ENCODE measurements at places on chromosomes 7 and 10.

DNA sequence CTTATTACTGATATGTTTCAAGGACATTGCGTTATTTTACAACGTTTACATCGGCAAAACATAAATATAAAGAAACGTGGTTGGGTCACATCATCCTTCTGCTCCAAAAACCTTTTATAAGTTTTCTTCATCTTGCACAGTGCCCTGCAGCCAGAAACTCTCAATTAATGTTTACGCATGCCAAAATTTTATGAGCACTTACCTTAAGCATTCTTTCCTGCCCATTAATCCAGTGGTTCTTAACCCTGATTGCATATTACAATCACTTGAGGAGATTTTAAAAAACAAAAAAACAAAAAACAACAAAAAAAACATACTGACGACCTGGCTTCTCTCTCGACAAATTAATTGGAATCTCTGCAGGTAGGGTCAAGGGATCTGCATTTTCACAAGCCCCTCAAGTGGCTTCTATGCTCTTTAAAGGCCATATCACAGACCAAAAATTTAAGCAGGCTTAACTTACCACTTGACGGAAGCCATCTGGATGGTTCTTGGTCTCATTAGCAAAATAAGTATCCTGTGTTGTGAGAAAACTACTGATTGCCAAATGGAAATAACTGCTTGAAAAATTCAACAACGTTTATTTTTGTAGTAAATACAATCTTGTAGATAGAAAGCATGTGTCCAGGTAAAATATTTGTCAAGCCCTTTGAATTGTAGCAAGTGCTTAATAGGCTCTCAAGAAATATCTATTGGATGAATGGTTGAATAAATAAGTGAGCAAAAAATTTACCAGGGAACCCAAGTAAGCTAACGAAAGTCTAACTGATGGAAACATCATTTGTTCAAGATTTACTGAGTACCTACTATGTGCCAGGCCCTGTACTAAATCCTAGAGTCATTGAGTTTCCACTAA, 30.9 kb upstream of the SLC16A12 start:
- no peaks in the 10 kb centered on the region for H3K36me3 ChIP-seq
- H3K4me1 ChIP-seq, result no peaks in the 10 kb centered on the region
- H3K27ac ChIP-seq, result no peak overlapping the region
- H3K4me3 ChIP-seq, result no peak overlapping the region

- H3K36me3 ChIP-seq, result no peaks in the 10 kb centered on the region
- no peak for DNase-seq
- no peaks in the 10 kb centered on the region for H3K27me3 ChIP-seq
- no peak overlapping the region for H3K4me3 ChIP-seq
- H3K4me1 ChIP-seq, result no peaks in the 10 kb centered on the region
- H3K27ac ChIP-seq, result no peak overlapping the region
These were observed 124.8 kb downstream of the CPED1 start for GRCh38 chr7:121113288-121113687.

DNA sequence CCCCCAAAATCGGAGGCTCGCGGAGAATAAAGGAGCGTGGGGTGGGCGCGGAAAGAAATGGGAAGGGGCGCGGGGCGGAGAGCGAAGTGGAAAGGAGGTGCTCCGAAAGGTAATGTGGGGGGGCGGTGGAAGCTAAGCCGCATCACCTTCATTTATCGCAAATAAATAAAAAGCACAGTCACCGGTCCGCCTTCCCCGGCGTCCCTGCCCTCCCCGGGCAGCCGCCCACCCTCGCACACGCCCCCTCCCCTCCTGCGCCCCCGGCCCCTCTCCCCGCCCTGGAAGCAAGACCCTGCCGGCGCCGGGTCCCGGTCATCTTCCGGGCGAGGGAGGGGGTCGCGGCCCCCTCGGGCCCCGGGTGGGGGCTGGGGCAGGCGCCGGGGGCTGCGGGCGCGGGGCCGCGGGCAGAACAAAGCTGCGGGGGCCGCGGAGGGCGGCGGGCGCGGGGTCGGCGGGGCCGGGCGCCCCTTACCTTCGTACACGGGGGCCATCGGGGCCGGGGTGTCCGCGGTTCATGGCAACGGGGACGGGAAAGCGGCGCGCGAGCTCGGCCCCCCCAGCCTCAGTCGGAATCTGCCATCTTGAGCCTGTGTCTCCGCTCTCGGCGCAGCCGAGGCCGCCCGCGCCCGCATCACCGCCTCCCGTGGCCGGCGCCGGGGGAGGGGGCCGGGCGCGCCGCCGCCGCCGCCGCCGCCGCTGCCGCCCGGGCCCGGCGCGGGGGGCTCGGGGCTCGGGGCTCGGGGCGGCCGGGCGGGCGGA, 486 bp downstream of the HIPK2 start:
- no peaks in the 10 kb centered on the region for H3K36me3 ChIP-seq
- DNase-seq, result no peak
- no peaks in the 10 kb centered on the region for H3K27me3 ChIP-seq
- peak overlapping the region; percentile 75 for H3K4me3 ChIP-seq
- H3K4me1 ChIP-seq, result peaks cover 18% of the 10 kb centered on the region

DNA sequence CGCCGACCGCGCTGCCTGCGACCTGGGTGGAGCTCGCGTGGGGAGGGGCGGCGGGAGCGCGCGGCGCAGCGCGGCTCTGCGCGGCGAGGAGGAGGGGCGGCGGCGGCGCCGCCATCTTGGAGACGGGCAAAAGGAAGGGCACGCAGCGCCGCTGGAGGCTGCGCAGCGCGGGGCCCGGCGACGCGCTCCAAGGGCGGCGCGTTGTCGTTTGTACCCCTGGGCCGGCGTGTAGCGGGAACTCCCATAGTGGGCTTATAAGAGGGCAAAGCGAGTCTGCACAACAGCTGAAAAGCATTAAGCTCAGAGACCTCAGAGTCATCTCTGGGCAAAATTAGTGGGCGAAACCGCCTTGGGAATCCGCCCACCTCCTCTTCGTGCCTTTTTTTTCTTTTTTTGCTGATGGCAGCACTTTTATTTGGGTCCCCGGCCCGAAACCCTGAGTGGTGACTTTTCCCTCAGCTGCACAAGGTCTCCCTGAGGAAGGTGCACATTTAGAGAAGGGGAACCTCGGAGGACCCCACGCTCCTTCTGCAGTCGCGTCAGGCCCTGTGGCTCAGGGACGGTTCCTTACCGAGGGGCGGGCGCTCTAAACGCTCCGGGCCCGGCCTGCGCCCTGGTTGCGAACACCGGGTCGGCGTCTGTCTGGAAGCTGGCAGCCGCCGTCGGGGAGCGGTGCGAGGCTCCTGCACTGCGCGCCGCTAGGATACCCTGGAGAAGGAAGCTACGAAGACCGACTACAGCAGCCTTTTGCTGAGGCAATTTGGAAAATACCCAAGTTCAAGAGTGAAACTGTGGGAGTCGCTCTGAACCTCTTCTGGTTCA, 428 bp upstream of the MCMBP start:
- H3K27me3 ChIP-seq, result no peaks in the 10 kb centered on the region
- H3K4me1 ChIP-seq, result peaks cover 12% of the 10 kb centered on the region
- DNase-seq, result peak; percentile 27
- no peaks in the 10 kb centered on the region for H3K36me3 ChIP-seq
- peak overlapping the region; percentile 86 for H3K27ac ChIP-seq
- peak overlapping the region; percentile 72 for H3K4me3 ChIP-seq

DNA sequence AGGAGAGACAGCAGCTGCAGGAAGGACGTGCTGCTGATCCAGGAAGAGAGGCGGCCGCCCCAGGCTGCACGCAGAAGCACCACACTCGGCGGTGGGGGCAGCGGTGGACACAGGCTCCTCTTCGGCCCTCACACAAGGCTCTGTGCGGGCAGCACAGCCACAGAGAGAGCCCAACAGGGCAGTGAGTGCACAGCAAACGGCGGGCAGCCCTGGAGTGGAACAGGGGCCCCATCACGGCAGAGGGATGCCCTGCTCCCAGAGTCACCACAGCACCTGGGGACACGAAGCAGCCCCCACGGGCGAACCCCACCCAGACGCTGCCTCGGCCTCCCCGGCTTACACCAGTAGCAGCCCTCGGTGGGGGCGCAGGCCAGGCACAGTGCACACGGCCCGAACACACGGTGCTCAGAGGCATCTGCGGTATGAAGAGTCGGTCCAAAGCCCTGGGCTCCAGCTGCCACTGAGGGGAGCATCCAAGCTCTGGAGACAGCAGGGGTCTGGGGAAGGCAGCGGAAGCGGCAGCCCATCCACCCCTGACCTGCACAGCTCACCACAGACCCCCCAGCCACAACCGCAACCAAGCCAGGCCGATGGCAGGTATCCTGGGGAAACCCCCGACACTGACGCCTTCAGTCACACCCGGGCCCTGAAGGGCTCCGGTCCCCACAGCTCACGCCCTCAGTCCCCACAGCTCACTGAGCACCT, 16.8 kb downstream of the NUDT1 start:
- no peaks in the 10 kb centered on the region for H3K27me3 ChIP-seq
- no peak overlapping the region for H3K4me3 ChIP-seq
- H3K36me3 ChIP-seq, result peaks cover 8% of the 10 kb centered on the region
- H3K27ac ChIP-seq, result no peak overlapping the region
- no peaks in the 10 kb centered on the region for H3K4me1 ChIP-seq

GRCh38 chr7:29494350-29494749, 69.3 kb upstream of the PRR15 start:
- H3K4me3 ChIP-seq, result no peak overlapping the region
- peaks cover 28% of the 10 kb centered on the region for H3K4me1 ChIP-seq
- no peaks in the 10 kb centered on the region for H3K36me3 ChIP-seq

DNA sequence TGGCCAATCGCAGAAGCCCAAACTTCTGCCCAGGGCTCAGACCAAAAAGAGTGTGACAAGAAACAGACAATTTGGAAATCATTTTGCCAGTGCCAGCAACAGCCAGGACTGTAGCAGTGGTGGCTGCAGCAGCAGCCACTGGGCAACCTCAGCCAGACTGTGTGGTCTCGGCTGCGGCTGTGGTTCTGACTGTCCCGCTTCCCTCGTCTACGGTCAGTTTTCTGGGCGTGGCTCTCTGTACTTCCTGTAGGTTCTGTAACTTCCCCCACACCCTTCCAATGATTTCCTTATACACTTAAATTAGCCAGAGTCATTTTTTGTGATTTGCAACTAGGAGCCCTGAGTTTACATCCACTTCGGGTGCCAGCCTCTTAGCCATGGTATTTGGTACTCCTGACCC, 39.9 kb downstream of the CYTH3 start:
- no peaks in the 10 kb centered on the region for H3K36me3 ChIP-seq
- DNase-seq, result no peak
- H3K27ac ChIP-seq, result no peak overlapping the region
- no peaks in the 10 kb centered on the region for H3K27me3 ChIP-seq

DNA sequence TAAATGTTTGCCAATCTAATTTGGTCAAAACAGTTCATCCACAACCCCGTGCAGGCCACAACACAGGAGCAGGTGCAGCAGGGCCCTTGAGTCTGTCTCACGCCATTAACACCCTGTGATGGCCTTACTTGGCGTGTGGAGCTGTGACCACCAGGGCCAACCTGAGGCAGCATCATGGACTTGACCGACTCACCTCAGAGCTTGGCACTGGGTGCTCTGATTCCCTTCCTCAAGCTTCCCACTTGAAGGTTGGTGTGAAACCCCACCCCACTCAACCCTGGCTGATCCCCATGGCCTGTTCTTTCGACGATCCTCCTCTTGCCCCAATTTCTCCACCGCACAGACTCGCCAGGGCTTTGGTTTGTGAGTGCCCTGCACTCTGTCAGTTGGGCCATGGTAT, 623.1 kb downstream of the PTPRN2 start:
- no peak overlapping the region for H3K4me3 ChIP-seq
- DNase-seq, result no peak
- H3K36me3 ChIP-seq, result no peaks in the 10 kb centered on the region
- no peak overlapping the region for H3K27ac ChIP-seq

DNA sequence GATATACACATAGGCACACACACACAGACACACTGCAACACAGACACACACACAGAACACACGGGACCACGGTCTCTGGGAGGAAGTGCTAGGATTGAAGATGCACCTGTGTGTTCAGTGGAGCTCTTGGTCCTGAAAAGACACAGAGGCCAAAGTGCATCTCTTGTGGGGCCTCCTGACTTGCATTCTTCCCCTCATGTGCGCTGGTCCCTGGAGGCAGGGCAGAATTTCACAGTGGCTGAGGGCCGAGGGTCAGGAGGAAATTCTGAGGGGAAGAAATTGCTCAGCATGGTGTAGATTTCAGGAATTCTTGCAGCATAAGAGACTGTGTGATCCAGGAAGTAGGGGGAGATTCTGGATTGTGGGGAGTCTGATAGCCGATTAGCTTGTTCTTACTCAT, 35.9 kb downstream of the WDFY4 start:
- H3K27ac ChIP-seq, result no peak overlapping the region
- no peak for DNase-seq
- no peaks in the 10 kb centered on the region for H3K36me3 ChIP-seq
- H3K4me3 ChIP-seq, result no peak overlapping the region
- H3K27me3 ChIP-seq, result no peaks in the 10 kb centered on the region
- H3K4me1 ChIP-seq, result no peaks in the 10 kb centered on the region

- H3K27me3 ChIP-seq, result no peaks in the 10 kb centered on the region
- no peaks in the 10 kb centered on the region for H3K4me1 ChIP-seq
- H3K4me3 ChIP-seq, result no peak overlapping the region
- H3K36me3 ChIP-seq, result no peaks in the 10 kb centered on the region
- no peak for DNase-seq
- no peak overlapping the region for H3K27ac ChIP-seq
These were observed 203.4 kb downstream of the MAD1L1 start for GRCh38 chr7:2029211-2029905.

- H3K4me1 ChIP-seq, result peaks cover 49% of the 10 kb centered on the region
- H3K27me3 ChIP-seq, result no peaks in the 10 kb centered on the region
- H3K4me3 ChIP-seq, result no peak overlapping the region
- DNase-seq, result no peak
- H3K36me3 ChIP-seq, result peaks cover 33% of the 10 kb centered on the region
These were observed 3.7 kb upstream of the NDST2 start for GRCh38 chr10:73814896-73815718.

GRCh38 chr7:44290252-44290620, 35.2 kb downstream of the CAMK2B start:
- no peaks in the 10 kb centered on the region for H3K36me3 ChIP-seq
- no peak overlapping the region for H3K4me3 ChIP-seq
- H3K27ac ChIP-seq, result no peak overlapping the region

DNA sequence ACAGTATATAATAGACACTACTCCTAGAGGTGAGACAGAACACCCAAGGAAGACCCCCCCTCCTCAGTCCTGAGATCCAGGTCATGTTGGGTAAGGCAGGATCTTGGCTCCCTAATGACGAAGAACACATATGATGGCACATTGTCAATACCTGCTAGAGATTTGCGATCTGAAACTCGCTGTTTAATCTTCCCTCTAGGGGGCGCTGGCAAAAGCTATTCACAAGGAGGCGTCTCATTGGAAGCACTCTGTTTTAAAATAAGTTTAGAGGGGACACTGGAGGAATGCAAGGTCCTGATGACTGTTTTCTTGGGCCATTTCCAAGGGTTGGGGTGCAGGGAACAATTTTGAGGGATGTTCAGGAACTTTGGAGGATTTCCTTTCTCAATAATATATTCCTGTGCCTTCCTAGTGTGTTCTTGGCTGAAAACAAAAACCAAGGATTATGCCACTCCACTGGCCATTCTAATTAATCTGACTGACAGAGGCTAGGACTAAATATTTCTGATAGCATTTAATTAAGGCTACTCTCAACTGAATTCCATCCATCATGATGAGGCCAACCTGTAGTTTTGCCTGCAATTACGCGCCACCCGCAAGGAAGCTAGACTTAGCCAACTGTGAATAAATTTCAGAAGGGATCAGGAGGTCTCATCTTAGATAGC, 1013.8 kb upstream of the MBL2 start:
- H3K27me3 ChIP-seq, result no peaks in the 10 kb centered on the region
- H3K27ac ChIP-seq, result no peak overlapping the region
- no peak for DNase-seq
- H3K4me1 ChIP-seq, result no peaks in the 10 kb centered on the region
- H3K4me3 ChIP-seq, result no peak overlapping the region

- H3K36me3 ChIP-seq, result no peaks in the 10 kb centered on the region
- DNase-seq, result no peak
These were observed 62.2 kb downstream of the KCNMA1 start for GRCh38 chr10:77575271-77576006.

GRCh38 chr7:123797673-123798531, 47.1 kb upstream of the HYAL4 start:
- H3K36me3 ChIP-seq, result no peaks in the 10 kb centered on the region
- H3K4me1 ChIP-seq, result peaks cover 7% of the 10 kb centered on the region
- no peak for DNase-seq
- H3K27me3 ChIP-seq, result no peaks in the 10 kb centered on the region
- no peak overlapping the region for H3K27ac ChIP-seq
- no peak overlapping the region for H3K4me3 ChIP-seq
